ENCODE measurements at places on chromosomes 11 and 22.

- DNase-seq = no peak
Observed at GRCh38 chr11:115848611-115849010, 344.4 kb upstream of the CADM1 start.

DNA sequence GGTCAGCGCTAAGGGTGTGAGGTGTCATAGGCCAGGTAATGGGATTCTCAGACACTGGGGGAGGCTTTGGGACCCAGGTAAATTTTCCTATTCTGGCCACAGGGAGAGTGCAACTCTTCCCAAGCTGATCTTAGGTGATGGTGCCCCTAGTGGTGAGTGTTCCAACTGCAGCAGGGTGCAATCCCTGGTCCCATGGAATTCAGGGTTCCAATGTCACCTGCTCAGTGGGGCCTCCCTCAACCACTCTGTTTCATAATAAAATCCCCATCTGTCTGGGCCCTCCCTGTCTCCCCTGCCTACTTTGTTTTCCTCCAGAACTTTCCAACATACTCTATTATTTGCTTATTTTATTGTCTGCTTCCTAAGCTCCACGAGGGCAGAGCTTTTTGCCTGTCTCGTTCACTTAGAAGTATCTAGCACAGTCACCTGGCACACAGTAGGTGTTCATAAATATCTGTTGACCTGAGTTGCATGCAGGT lies 2.9 kb upstream of the SGSM1 start:
- peak; percentile 75 for DNase-seq

DNA sequence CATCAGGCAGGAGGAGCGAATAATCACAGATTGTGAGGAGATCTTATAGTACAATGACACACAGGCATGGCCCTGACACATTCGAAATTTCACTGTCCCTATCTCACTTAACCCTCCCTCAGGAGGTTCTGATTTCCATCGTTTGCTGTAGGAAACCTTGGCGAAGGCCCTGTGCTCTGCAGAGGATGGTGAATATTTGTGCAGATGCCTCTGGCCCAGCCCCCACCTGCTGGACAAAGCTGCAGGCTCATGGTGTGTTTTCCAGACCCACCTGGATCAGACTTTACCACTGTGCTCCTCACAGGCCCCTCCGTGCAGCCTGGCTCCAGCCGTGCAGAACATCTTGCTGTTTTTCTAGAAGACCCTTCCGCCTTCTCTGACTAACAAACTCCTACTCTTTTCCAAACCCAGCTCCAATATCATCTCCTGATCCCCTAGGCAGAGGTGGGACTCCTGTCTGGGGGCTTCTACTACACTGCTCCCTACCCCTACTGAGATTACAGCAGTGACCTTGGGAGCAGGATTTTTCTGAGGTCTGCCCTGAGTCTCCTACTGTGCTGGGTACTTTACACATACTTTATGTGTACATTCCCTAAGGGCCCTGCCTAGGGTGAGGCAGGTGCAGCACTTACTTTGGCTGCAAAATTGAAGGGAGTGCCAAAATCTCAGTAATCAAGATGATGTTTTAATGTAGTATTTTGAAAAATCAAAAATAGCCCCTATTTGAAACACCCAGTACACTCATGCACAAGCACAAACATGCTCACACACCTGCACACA lies 412.7 kb downstream of the SOX6 start:
- DNase-seq = peak; percentile 35

DNA sequence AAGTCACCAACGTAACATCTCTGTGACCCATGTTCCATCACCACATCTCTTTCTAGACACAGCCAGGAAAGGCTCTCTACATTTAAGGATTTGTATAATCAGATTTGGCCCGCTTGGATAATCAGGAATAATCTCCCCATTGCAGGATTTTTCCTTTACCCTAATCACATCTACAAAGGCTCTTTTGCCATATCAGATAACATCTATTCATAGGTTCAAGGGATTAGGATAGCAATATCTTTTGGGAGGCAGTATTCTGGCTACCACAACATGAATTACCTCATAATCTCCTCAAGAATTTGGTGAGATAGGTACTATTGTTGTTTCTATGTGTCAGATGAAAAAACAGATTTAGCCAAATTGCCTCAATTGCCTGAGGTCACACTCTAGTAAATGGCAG lies 142.8 kb upstream of the UBASH3B start:
- no peak for DNase-seq

GRCh38 chr22:19174106-19175025 lies 4.2 kb downstream of the SLC25A1 start:
- DNase-seq = peak; percentile 74

DNA sequence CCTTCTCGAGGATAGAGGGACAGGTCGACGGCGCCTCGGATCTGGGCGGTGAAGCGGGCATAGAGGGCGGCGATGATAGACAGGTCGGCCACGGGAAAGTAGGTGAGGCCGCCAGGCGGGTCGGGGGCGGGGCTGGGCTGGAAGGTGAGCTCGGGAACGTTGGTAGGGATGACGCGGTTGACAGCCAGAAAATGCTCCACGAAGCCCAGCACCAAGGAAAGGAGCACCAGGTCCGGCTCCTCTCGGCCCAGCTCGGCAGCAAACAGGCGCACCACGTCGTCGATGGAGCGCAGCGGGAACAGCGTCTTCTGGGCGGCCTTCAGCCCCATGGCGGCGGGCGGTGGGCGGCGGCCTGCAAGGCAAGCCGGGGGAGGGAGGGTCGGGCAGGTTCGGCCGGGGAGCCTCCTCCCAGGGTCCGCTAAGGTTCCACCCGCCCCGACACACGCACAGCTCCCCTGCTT lies 540 bp downstream of the MEN1 start:
- DNase-seq = peak; percentile 80

DNA sequence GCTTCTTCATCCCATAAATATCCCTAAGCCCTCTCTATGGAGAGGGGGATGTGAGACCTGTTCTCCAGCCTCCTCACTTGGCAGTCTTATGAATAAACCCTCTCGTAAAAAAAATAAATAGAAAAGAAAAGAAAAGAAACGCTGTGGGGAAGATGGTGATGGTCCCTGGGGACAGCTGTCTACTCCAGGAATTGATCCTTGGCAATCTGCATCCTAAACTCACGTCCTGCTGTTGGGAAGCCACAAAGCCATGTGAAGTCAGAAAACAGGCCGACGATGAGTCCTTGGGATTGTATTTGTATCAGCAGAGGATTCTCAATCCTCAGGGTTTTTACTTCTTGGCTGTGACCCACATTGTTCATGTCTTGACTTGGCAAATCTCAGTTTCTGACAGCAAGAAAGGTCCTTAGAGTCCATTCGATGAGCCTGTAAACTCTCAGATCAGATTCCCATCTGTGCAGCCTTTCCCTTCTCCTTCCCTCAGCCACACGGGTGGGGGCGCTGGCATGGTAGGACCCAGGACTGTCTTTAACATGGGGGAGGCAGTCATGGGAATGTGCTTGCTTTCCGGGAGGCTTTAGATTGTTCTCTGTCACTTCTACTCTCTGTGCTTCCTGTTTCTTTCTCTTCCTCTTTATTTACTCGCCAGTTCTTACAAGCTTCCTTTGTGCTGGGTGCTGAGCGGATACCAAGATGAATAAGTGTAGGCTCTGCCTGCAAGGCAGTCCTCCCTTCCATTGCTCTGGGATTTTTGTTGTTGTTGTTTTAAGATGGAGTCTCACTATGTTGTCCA lies 24.9 kb downstream of the TCP11L1 start:
- DNase-seq = no peak

DNA sequence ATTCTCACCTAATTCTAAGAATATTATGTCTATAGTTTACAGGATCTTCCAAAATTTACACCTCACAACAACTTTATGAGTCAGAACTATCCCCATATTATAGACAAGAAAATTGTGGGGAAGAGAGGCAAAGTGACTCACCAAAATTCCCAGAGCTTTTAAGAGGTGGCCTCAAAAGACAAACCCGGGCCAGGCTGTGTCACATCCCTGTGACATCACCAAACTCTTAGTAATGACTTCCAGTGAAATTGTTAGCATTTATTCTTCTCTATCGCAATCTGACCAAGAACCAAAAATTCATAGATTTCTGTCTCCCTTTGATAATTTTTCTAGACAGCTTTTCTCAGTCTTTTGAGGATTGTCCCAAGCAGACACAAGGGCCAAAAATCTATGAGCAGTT lies 134.3 kb downstream of the SNX19 start:
- DNase-seq = no peak

DNA sequence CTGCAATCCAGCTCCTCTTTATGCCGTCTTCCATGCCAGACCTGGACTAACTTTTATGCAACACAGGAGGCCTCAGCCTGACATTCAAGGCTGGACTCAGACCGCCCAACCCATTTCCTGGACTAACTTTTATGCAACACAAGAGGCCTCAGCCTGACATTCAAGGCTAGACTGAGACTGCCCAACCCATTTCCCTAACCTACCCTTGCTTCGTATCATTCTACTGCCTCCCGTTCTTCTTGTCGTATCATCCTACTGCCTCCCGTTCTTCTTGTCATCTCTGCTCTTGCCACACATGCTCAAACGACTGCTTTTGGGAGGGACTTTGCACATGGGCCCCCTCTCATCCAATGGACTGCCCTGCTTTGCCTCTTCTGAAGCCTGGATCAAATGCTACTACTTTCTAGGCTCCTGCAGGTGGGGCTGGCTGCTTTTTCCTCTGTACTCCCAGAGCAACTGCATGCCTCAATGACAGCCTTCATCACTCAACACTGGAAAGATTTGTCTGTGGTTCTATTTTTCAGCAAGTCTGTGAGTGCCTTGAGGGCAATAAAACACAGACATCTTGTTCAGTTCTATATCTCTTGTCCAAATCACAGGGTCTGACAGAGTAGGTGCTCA lies 7.8 kb downstream of the TBC1D10A start:
- no peak for DNase-seq

GRCh38 chr22:36368359-36368983 lies 19.3 kb downstream of the MYH9 start:
- DNase-seq = peak; percentile 98

- DNase-seq = peak; percentile 60
Observed at GRCh38 chr11:130945896-130946295, 29.6 kb upstream of the SNX19 start.

GRCh38 chr11:65317025-65317786 lies 2.5 kb downstream of the CDC42EP2 start:
- DNase-seq = peak; percentile 65

- peak; percentile 95 for DNase-seq
Observed at GRCh38 chr22:36856121-36856791, 4.5 kb upstream of the NCF4 start.

DNA sequence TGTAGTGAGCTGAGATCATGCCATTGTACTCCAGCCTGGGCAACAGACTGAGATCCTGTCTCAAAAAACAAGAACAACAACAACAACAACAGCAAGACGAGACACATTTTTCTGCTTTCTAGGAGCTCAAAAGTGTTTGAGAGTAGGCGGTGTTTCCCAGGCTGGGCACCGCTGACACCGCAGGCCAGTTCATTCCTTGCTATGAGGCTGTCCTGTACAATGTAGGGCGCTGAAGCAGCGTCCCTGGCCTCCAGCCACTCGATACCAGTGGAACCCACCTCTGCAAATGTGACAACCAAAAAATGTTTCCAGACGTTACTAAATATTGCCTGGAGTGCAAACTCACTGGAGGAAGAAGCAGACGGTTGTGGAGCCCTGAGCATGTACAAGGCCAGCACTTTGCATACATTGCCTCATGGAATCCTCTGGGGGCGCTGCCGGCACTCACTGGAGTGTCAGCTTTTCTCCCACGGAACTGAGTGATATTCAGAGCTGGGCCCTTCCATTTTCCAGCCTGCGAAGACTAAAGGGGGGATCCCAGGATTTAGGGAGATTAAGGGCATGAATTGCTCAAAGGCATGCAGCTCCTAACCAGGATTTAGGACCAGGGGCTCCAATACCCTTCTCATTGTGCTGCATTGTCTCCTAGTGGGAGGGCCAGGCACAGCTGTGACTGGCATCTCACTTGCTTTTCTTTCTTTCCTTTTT lies 5.8 kb upstream of the MIEF1 start:
- DNase-seq = peak; percentile 85

DNA sequence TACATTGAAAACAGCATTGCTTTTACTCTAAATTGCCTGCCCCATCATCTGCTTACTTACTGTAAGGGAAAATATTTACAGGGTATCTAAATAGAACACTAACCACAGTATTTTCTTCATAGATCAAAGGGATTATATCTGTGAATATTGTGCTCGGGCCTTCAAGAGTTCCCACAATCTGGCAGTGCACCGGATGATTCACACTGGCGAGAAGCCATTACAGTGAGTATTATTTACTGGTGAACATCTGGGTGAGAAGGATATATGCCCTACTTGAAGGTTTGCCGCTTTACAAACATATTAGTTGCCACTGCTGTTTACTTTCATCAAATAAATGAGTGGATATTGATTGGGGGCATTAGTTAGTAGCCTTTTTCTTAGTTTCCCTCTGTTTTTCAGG lies 5.9 kb upstream of the CNTF start:
- no peak for DNase-seq

GRCh38 chr11:77377734-77378133 lies 76.2 kb upstream of the GDPD4 start:
- peak; percentile 56 for DNase-seq

GRCh38 chr11:78438298-78438975 lies 20.8 kb upstream of the GAB2 start:
- DNase-seq = no peak

DNA sequence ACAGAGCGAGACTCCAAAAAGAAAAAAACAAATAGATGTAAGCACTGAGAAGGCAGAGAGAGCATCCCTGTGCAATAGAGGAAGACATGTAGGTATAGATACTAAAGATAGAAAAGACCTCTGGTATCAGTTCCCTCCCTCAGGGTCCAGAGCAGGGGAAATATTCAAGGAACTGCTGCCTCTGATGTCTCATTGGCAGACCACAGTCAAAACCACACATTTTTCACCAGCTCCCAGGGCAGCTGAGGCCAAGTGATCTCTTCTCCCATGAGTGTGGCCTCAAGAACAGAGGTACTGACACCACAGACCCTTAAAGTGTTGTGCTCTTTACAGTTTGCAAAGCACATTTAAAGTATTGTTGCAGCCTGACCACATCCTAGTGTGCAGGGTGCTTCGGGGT lies 288.5 kb downstream of the NTM start:
- peak; percentile 53 for DNase-seq

DNA sequence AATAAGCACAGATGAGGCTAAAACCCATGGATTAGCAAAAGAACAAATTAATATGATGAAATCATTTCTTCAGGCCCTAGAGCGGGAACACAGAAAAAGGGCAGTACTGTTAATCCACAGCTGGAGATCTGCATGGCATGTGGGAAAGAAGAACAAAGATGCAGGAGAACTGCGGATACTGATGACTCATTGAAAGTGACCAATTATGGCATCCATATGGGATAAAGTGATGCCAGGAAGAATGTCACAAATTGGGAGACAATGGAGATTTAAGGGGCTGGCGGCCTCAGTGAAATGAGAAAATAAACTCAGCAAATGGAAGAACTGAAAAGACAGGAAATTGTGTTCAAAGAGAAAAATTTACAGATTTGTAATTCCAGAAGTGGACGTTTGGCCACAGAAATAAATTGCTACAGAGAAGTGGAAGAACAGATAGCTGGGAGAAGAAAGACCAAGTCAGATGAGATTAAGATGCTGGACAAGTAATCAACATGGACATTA lies 39.4 kb downstream of the SIK3 start:
- peak; percentile 57 for DNase-seq

GRCh38 chr11:16800382-16800781 lies 61.9 kb downstream of the C11orf58 start:
- DNase-seq = no peak

- no peak for DNase-seq
Observed at GRCh38 chr11:77909277-77909676, 85.2 kb downstream of the INTS4 start.
